ENCODE measurements at places on chromosomes 4 and X. TPM values are rescaled to one million over a fixed set of nuclear protein-coding genes. Genes with fewer than 3 reads are reported as not detected.

TCEAL2 gene
- total RNA-seq = 14.2 TPM

GRCh38 chrX:47208108-47208507 is 10.4 kb upstream of the CDK16 start:
- DNase-seq = no peak

RAB40AL gene
- total RNA-seq = not detected

- peak; percentile 86 for DNase-seq
These were observed 9.6 kb upstream of the INTU start for GRCh38 chr4:127622921-127623796.

DNA sequence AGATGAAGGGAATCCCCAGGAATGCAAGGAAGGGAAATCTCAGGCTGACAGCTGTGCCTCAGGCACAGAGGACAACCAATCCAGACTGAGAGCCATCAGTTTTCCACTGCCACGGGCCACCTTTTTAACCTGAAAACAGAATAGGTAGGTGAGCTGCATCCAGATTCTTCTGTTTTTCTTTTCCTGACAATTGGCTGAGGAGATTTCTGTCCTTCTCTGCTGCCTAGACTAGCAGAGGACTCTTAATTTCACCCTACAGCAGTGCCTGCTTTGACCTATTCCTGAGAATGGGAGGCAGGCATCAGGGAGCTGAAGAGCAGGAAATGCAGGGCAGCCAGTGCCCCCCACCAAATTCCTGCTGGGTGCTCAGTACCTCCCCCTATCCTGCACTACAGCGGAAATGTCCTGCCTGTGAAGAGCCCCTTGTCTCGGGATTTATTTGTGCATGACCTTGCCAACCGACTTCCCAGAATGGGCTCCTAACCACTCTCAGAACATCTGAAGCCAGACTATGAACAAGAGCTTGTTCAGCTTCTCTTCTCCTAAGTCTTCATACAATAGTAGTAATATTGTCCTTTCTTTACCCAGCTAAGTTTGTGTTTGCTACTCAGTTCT is 65.1 kb downstream of the CASK start:
- DNase-seq = peak; percentile 79

DNA sequence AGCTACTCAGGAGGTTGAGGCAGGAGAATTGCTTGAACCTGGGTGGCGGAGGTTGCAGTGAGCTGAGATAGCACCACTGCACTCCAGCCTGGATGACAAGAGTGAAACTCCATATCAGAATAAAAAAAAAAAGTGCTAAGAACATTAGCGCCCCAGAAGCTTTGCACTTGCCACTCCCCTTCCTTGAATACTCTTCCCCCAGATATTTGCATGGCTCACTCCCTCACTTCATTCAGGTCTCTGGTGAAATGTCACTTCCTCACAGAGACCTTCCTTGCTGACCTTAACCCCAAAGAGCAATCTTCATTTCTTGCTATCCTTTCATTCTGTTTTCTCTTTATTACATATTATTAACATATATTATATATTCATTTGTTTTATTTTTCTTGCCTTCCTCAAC is 11.3 kb downstream of the CACNA1F start:
- DNase-seq = no peak

DNA sequence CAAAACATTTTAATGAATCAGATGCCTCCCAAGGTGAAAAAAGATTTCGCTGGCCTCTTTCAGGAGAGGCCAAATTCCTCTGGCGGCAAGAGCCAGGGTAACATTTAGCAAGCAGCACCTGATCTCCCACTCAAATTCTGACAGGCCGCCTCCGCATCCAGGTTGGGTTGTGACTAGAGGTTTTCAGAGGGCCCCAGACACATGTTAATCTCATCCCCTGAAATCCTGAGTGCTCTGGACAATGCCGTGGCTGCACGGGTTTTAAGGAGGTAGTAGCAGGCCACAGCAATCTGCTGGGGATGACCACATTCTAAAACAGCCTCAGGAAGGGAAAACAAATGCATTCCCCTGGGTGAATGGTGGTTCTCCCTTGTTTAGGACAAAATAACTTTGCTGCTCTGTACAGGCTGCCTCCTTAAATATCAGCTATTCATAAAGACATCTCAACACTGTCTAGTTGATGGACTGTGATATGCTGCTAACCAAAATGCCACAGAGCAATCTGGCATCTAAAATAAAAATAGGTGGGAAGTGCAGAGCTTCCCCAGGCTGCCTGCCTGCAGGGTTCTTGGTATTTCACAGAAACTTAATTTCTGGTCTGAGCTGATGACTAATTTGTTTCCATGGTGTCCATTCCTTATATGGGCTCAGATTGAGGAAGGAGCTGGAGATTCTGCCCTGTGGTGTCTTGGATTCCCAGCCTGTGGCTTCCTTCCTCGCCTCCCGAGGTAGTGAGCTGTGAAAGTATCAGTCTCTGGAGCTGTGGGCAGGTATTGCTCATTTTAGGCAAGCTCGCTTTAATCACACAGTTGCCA is 202.0 kb downstream of the DCLK2 start:
- no peak for DNase-seq

COL4A5 gene
- total RNA-seq = 49.1 TPM

DNA sequence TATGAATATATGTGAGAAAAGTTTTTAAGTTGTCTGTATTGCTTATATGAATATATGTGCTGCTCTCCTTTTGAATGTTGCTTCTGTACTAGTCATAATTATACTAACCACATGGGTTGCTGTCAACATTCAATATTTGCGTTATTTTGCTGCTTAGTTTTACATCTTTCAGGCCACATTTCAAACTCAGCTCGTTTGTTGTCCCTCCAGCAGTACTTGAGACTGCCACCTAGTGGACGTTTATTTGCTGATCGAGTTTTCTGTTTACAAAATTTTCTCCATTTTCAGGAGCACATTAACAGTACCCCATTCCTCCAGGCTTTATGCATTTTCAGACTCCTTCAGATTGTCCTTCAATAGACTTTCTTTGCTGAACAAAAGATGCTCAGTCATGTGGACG is 75.8 kb downstream of the NUDT11 start:
- DNase-seq = no peak
